ENCODE measurements at places on chromosomes 16 and 17.
A peak's percentile ranks its signal among the peaks of the same experiment; 100 is the strongest.

DNA sequence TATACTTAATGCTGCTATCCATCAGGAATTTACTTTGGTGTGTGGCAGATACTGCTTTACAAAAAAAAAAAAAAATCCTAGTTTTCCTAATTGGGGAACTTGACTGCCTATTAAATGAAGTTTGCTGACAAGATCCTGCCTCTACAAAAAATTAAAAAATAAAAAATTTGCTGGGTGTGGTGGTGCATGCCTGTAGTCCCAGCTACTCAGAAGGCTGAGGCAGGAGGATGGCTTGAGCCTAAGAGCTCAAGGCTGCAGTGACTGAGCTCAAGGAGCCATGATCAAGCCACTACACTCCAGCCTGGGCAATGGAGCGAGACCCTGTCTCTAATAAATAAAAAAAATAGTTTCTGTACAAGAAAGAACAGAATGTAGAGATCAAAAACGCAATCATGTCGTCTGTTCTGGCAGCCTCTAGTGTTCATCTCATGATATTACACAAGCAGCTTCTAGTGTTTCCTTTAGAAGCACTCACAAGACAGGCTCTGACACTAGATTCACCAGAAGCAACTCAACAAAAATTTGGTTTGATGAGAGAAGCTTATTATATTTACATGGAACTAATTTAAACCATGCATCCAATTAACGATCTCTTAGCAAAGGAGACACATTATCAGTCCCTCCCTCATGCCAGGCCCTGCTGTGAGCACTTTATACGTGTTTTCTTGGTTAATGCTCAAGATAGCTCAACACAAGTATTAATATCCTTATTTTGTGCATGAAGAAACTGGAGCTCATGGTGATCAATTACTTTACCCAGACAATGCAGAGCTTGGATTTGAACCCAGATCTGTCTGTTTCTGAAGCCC, 6.8 kb upstream of the KRTAP17-1 start:
- DNase-seq: peak; percentile 70

- no peak for DNase-seq
Measured at GRCh38 chr17:56896968-56897359, 16.9 kb downstream of the TRIM25 start.

- no peak for DNase-seq
Measured at GRCh38 chr17:74268558-74268957, 5.5 kb upstream of the DNAI2 start.

GRCh38 chr16:27638833-27639560, 89.1 kb downstream of the KATNIP start:
- DNase-seq: no peak

GRCh38 chr17:11205659-11206058, 35.4 kb upstream of the SHISA6 start:
- no peak for DNase-seq

DNA sequence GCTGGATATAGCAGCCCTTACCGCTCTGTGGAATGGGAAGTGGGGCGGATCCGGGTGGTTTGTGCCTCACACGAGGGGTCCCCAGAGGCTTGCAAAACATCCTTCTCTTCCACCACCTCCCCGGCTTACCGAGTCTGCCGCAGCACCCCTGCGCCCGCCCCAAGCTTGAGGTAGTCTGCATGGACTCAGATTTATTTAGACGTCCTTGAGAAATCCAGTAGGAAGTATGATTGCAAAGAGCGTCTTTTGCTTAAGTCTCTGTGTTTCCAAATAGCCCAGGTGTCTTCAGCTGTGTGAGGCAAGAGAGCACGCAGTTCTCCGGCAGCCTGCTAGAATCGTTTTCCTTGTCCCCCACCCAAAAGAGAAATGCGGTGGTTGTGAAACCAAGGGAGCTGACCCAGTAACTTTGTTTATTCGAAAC, 2.4 kb downstream of the KIAA0513 start:
- DNase-seq: no peak

DNA sequence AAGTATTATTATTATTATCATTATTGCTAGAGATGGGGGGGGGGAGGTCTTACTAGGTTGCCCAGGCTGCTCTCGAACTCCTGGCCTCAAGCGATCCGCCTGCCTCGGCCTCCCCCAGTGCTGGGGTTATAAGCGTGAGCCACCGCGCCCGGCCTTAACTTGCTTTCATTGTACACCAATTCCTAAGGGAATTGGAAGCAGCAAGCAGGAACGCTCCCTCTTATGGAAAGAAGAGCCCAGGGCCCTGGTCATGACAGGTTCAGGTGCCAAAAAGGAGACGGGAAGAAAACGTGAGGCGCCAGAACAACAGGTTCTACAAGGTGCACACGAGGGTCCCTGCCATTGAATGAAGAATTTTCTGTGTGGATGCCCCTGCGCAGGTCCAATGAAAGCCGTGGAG, 540 bp upstream of the RPL38 start:
- DNase-seq: peak; percentile 81

GRCh38 chr17:48074322-48075081, 26.3 kb downstream of the NFE2L1 start:
- DNase-seq: peak; percentile 91

GRCh38 chr17:65959630-65960029, 232.3 kb downstream of the CEP112 start:
- no peak for DNase-seq

GRCh38 chr17:14203388-14203787, 33.3 kb downstream of the CDRT15 start:
- no peak for DNase-seq

GRCh38 chr16:77324729-77325128, 110.1 kb downstream of the ADAMTS18 start:
- no peak for DNase-seq

All from DMS53 (cell line).